ENCODE measurements at places on chromosomes 2 and 18. TPM values are rescaled to one million over a fixed set of nuclear protein-coding genes. Genes with fewer than 3 reads are reported as not detected.

GALNT14 gene
- total RNA-seq: 62.7 TPM

DNA sequence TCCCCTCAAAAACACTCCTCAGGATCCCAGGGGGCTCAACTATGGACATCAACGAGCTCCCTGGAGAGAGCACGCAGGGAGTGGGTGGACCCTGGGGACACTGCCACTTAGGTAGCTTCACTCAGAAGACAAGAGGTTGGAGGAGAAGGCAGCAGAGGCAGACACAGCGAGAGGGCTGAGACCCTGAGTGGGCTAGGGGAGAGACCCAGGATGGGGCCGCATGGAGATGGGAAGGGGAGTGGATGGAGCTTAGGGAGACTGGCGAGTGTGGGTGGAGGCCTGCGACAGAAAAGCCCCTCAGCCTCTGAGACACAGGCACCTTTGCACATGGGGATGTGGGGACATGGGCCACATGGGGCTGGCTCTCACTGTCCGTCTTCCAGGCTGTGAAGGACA, 70.9 kb downstream of the ASB1 start:
- DNase-seq: no peak

DSC2 gene
- total RNA-seq: 1.2 TPM

- no peak for DNase-seq
These were observed 59.1 kb downstream of the INO80C start for GRCh38 chr18:35438480-35439234.

DNA sequence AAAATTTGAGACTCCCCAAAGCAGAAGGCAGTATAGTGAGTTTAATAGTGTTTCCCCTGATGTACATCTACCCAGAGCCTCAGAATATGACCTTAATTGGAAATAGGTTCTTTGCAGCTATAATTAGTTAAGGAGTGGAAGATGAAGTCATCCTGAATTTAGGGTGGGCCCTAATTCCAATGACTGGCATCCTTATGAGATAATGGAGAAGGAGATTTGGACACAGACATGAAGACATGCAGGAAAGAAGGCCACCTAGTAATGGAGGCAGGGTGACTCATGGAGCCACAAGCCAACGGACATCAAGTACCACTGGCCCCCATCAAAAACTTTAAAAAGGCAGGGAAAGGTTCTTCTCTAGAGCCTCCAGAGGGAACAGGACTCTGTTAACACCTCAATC, 308.9 kb downstream of the TXNL1 start:
- DNase-seq: no peak

DNA sequence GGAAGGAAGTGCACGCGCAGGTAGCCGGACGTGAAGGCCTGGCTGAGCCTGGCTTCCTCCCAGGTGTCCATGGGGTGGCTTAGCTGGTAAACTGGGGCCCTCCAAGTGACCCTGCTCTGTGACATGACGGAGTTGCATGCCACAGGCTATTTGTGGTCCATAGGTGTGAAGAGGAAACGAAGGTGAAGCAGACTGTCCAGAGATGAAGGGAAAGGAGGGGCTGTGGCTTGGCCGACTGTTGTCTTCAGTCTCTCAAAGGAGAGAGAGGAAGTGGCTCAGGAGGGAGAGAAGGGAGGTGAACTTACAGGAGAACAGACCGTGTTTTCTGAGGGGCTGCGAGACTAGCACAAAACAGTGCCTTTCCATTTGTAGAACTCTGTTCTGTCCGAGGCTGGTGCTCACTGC, 19.3 kb downstream of the INPP5D start:
- no peak for DNase-seq

- DNase-seq: no peak
These were observed 121.7 kb downstream of the MMADHC start for GRCh38 chr2:149465873-149466272.

REG1A gene
- total RNA-seq: not detected

GRCh38 chr2:43240766-43241150, 14.4 kb upstream of the ZFP36L2 start:
- no peak for DNase-seq

- no peak for DNase-seq
These were observed 1141.8 kb downstream of the RPIA start for GRCh38 chr2:89833116-89833779.

GRCh38 chr2:236657215-236657614, 87.6 kb downstream of the ACKR3 start:
- no peak for DNase-seq

DNA sequence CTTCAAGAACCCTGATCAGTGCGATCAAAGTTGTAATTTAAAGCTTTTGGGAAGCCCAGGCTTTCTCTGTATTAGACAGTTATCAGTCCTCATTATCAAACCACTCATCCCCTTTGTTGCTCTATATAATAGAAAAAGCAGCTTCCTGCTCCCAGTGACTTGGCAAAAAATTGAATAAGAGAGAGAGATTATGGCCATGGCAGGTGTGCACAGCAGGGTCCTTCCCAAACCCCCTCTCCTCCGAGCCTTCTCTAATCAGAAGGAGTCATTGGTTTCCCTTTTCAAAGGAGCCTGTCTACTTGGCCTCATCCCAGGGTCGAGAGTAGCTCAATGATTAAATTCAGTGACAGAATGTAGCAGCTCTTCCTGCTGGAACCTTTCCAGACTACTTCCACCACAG, 81.5 kb downstream of the SEMA4F start:
- DNase-seq: no peak

GRCh38 chr2:239006622-239007285, 158.9 kb downstream of the TWIST2 start:
- peak; percentile 72 for DNase-seq

GRCh38 chr2:239770246-239770639, 254.9 kb downstream of the NDUFA10 start:
- DNase-seq: no peak

DNA sequence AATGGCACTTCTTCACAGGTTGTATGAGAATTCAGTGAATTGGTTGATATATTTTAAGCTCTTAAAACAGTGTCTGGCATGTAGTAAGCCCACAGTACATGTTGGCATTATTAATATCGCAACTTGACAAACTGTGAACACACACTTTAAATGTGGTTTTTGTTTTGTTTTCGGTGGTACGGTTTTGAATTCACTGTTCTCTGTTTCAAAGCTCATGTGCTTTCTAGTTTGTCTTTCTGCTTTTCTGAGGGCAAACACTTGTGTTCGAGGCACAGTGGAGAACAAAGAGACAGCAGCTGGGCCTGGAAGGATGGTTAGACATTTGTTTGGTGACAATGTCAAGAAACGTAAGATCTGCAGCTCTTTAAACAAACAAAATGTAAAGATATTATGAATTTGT, 276.5 kb upstream of the MC4R start:
- DNase-seq: no peak

ALPP gene
- not detected for total RNA-seq

DNA sequence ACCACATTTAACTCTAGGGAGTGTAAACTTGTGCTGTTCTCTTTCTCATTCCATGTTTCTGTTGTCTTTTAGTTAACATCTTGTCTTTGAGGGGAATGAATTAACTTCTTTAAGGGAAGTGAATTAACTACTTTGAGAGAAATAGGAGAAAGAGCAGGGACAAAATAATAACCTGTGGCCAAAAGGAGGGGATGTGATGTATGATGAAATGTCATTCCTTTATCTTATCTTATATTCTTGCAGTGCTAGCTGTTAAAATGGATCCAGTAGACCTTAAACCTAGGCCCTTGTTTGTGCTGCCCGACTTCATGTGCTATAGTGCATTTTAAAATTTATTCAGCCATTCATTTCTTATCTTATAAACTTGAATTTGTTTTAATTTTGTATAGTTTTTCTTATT, 18.4 kb downstream of the ABI2 start:
- no peak for DNase-seq

- DNase-seq: no peak
These were observed 323.3 kb downstream of the TGIF1 start for GRCh38 chr18:3773303-3773702.

GRCh38 chr2:195488567-195488966, 168.5 kb upstream of the SLC39A10 start:
- no peak for DNase-seq

DNA sequence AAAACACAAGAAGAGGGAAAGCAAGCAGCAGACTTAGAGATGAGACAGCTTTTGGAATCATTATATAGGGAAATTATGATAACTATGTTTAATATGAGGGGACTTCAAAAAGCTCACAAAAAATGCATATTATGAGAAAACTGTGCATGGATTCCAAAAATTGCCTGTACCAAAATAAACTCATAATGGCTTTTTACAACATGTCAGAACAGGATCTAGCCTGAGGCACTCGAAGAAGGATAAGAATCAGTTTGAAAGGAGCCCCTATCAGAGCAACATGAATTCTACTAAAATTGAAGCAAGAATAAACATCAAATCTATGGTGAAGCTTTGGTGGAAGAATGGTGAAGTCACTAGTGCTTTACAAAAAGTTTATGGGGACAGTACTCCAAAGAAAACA, 187.4 kb downstream of the RDH14 start:
- no peak for DNase-seq

- DNase-seq: peak; percentile 33
These were observed 552.3 kb downstream of the KCNJ3 start for GRCh38 chr2:155250800-155251199.

- DNase-seq: no peak
These were observed 13.2 kb downstream of the PRELID3A start for GRCh38 chr18:12420821-12421421.

ITPRIPL1 gene
- total RNA-seq: 0.73 TPM

All from HT1080 (cell line).